ENCODE measurements at places on chromosomes 4 and X.

DNA sequence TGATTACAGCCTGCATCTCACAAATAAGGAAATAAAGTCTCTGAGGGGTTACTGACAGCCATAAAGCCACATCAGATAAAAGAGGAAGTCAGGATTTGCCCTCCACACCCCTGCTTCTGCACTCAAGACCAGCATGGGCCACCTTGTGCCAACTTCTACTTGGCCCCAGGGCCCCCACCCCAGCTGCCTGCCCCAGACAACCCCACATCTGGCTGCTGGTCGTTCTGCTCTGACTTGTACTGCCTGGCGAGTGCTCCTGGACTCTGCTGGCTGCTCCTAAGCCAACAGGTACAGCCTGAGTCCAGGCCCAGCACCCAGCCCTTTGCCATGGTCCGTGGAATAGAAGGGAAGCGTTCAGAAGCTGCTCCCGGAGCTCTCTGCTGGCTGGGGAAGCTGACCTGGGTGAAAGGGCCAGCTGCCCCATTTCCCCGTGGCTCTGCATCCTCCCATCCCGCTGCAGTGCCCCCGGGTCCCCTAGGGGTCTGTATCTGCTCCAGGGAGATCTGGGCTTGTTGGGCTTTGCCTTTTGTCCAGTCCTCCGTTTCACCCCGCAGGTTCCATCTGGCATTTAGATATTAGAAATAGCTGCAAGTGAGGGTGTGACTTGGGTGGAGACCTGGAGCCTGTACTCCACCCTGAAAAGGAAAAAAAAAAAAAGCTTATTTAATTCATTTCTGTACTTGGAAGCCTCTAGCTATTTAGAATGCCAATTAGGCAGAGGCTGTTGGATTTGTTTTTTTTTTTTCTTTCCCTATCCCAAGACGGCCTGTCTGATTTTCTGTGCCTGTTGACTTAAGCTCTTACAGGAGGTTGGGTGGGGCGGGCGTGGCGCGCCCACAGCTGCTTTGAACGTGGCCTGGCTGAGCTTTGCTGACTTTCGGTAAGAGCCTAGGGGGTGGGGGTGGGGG, 194.7 kb downstream of the PTTG2 start:
- DNase-seq = no peak

- DNase-seq = no peak
These were observed 8.3 kb upstream of the CITED1 start for GRCh38 chrX:72313707-72314641.

- no peak for DNase-seq
These were observed 49.9 kb upstream of the MND1 start for GRCh38 chr4:153294631-153295030.

DNA sequence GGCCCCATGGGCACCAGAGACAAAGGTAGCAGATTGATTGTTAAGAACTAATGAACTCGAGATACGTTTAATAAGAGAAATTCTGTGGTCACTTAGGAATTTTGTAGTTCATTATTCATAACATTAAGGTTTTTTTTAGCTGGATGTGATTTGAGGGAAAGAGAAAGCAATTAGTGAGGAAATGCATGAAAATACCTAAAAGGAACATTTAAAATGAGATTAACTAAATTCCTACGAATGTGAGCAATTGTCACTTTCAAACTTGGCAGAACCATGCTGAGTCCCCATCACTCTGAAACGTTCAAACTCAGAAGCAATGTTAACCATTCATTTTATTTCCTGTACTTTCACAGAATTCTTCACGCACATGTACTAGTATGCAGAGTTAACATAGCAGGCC, 5.9 kb downstream of the PRMT9 start:
- DNase-seq = no peak

- no peak for DNase-seq
These were observed 2.3 kb upstream of the UVSSA start for GRCh38 chr4:1344696-1345095.

GRCh38 chr4:648579-649292, 23.4 kb downstream of the PDE6B start:
- no peak for DNase-seq

- no peak for DNase-seq
These were observed 326.7 kb upstream of the CLNK start for GRCh38 chr4:11011249-11011648.

GRCh38 chr4:67694662-67695061, 6.3 kb downstream of the UBA6 start:
- DNase-seq = no peak

GRCh38 chr4:89868276-89868675, 26.4 kb upstream of the MMRN1 start:
- DNase-seq = no peak

DNA sequence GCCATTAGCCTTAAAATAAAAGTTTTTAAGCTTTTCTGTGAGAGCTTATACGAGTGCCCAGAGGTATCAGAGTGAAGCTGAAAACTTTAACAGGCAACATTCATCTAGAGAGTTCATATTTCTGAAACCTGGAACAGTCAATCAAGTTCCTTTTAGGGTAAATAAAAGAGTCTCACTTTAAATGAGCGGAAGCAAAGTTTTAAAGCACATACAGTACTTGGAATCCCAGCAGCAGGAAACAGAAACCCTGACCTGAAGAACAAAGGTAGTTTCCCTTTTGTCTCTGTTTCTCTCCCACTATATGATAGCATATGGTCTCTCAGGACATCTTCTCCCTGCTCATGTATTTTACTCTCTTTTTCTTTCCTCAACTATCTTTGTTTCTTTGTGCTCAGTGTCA, 153.0 kb downstream of the ASB9 start:
- DNase-seq = no peak

GRCh38 chrX:65600106-65600505, 65.5 kb upstream of the LAS1L start:
- DNase-seq = no peak

DNA sequence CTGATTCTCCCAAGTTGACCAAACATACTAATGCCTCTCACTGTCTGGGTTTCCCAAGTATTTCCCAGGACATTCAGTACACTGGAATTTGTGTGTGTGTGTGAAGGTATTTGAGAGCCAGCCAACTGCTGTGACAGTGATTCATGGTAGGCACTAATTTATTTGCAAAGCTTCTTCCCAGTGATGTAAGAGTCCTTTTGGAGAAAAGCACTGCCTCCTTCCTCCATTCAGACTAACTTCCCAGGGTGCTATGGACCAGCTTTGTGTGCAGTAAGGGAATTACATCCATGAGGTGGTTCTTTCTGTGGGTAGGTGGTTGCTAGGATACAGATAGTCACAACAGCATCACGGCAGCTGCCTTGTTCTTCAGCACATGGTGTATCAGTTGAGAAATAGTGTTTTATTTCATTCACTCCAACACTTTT, 8.7 kb downstream of the EGF start:
- no peak for DNase-seq

- DNase-seq = no peak
These were observed 79.4 kb downstream of the FAM193A start for GRCh38 chr4:2615821-2616220.

DNA sequence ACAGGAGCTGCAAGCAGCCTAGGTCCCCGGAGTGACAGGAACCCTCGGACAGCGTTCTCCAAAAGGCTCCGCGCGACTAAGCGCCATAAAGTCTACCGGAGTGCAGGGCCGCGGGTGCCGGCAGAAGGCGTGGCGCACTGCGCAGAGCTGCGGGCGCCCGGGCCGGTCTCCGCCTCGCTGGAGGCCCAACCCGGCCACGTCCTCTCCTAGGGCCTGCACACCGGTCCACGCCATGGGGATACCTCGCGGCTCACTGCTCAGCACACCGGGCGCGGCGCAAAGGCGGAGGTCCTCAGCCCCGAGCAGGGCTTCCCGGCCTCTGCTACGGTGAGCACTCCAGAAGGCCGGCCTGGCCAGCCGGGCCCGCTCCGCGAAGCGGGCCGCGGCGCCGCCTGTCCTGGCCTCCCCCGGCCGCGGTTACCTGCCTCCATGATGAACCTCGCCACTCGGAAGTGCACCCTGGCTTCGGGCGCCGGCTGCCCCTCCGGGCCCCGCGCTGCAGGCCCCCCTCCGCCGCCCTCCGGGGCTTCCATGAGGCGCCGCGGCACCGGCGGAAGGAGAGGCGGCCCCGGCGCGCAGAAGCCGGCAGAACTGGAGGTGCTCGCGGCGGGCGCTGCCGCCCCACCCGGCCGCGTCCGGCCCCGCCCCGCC, at the start of gene CCNQ:
Gene CCNQ, minus strand, starts transcription at position 599 of the 651 bp plus-strand sequence. Its CDS starts 66 bp downstream, at position 533.
- no peak for DNase-seq

DNA sequence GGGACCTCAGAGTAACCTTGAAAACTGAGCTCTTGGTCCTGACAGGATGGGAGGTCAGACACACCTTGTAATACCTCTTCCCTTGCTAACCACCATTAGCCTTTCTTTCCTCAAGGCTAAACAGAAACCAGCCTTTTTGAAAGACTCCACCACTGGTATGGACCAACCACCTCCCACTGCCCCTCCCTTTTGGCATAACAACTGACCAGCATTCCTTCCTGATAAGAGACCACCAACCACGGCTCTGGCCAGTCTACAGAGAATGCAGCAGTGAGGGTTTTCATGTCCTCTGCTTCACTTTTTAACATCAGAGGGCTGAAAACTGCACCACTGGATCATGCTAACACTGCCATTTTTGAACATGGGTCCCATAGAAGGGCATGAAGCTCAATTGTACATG, 100.2 kb upstream of the MID1IP1 start:
- no peak for DNase-seq

- no peak for DNase-seq
These were observed 183.1 kb downstream of the HS6ST2 start for GRCh38 chrX:132775263-132775823.

DNA sequence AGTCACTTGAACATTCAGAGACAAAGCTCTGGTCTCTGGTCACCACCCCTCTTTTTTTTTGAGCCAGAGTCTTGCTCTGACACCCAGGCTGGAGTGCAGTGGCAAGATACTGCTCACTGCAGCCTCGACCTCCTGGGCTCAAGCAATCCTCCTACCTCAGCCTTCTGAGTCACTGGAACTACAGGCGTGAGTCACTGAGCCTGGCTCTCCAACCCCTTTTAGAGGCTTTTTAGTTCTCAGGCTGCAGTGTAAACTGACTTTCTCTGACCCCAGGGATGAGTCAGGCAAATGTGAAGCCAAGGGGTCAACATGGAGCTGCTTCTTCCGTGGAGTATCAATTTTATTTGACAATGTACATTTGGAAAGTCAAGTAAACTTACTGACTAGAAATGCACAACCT, 229.2 kb downstream of the PTTG2 start:
- no peak for DNase-seq

- DNase-seq = no peak
These were observed 697.4 kb downstream of the TRAM1L1 start for GRCh38 chr4:116387937-116388474.

GRCh38 chr4:134132086-134132783, 69.4 kb downstream of the PABPC4L start:
- no peak for DNase-seq

DNA sequence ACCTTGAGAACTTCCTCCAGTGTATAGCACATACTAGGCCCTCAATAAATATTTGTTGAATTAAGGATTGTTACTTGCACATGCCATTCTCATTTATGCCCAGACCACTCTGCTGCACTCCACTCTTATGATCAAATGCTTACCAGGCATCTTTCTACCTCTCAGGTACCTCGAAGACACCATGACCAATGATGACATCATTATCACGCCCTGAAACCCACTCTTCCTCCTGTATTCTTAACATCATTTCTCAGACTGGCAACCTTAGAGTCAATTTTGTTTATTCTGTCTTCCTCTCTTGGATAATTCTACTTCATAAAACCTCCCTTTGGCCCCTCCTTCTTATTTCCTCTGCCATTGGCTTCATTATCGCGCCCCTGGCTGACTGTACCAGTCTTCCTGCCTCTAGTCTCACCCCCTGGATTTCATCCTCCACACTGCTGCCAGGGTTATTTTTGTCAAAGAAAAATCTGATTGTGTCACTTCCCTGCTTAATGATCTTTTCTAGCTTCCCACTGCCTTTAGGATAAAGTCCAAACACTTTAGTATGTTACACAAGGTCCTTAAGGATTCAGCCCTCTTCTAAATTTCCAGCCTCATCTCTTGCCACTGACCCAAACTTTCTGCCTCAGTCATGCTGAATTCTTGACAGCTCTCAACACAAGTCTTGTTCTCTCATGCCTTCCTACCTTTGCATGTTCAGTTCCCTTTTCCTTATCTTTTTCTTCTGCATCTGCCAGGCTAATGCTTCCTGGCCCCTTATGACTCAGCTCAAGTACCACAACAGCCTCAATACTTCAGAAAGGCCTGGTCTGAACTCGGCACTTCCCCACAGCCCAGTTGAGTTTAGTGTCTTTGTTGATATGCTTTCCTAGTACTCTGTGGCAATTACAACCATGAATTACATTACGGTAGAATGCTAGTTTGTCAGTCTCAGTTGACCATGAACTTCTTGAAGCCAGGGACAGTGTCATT, 45.8 kb downstream of the HDAC8 start:
- DNase-seq = no peak

DNA sequence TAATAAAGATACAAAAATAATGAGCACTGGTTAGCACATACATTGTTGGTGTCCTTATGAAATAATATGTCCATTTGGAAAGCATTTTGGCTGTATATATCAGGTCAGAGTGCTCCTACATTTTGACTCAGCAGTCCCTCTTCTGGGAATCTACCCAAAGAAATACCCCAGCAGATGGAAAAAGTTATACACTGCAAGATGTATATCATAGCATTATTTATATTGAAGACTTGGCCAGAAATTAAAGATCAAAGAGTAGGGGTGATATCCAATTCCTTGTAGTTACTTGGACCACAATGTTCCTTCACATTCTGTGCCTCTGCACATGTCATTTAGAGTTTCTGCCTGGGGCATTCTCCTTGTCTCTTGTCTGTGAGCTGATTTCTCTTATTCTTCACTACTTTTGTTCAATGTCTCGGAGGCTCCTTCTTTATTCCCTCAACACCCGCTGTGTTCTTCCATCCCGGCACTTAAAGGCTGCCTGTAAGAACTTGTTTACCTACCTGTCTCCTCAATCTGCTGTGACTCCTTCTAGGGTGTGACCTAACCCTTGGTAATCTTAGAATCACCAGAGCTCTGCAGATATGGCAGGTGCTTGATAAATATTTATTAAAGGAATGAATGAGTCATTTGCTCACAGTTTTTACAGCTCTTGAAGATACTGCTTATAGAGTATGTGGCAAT, 3.1 kb upstream of the TSPAN5 start:
- no peak for DNase-seq

DNA sequence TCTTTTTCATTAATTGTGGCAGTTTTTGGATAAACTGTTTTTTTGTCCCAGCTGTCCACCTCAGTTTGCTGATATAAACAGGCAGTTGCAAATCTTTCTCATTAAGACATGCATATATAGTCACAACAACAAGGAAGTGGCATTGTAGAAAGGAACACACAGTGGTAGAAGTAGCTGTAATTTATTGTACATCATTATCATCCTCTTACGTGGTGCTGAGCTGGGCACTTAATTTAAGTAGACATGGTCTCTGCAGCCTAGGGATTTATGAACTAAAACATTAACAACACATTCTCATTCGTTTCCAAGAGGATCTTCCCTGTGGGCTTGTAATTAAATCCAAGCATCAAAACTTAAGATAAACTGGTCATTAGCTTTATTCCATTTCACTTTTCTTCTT, 500.2 kb downstream of the INPP4B start:
- DNase-seq = no peak

- no peak for DNase-seq
These were observed 50.1 kb upstream of the ACSL4 start for GRCh38 chrX:109782994-109783700.

GRCh38 chrX:17459661-17460060, 84.7 kb downstream of the NHS start:
- no peak for DNase-seq
